HS-27A (cell line): ENCODE measurements at places on chromosomes 4 and X.

DNA sequence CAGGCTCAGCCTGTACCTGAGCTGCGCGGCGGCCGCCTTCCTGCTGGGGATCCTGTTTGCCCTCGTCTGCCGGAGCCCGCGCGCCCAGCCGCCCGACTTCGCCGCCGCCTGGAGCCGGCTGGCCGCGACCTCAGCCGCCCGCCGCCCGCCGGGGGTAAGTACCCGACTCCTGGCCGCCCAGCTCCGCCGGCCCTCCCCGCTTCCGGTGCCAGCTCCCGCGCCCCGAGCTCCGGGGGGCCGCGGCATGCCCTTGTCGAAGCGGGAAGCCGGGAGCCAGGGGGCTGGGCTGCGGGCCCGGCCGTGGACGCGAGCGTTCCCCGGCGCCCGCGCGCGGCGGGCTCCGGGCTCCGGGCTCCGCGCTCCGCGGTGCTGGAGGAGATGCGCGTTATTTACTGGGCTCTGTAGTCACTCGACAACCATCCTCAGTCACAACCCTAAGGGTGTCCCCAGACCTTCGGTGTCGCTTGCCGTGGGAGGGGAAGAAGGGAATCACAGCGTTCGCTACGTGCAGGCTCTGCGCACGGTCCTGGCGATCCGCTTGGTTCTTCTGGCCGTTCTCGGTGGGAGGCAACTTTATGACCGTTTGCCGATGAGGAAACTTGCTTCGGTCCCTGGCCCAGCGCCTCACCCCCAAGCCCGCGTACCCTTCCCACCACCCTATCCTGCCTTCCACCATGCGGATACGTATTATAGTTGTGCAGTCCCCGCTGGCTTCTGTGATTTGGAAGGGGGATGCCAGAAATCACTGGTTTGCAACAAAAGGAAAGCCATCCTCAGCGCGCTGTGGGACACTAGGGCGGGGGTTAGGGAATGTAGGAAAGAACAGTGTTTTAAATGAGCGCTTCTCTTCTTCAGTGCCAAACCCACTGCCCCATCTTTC is 944 bp downstream of the SNX25 start:
- DNase-seq, result no peak

GRCh38 chr4:89469930-89470375 is 162.4 kb upstream of the GPRIN3 start:
- peak; percentile 64 for DNase-seq

- DNase-seq, result no peak
Observed at GRCh38 chr4:166169111-166169510, 296.1 kb downstream of the TLL1 start.

GRCh38 chr4:118872181-118872580 is 16.5 kb upstream of the SYNPO2 start:
- no peak for DNase-seq

DNA sequence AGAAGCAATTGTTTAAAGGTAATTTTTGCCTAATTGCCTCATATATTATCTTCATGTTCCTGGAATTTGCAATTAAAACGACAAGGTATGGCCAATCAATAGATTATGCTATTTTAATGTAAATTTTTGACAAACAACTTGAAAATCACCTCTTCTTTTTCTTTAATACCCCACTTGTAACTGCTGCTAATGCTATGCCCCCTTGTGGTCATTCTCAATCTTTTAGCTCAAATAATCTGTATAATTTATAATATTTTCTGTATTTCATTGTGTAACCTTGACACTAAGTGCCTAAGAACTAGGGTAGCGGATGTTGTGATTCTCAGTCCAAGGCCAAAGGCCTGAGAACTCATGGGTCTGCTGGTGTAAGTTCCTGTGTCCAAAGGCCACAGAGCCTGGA is 831.7 kb upstream of the POU3F4 start:
- no peak for DNase-seq

DNA sequence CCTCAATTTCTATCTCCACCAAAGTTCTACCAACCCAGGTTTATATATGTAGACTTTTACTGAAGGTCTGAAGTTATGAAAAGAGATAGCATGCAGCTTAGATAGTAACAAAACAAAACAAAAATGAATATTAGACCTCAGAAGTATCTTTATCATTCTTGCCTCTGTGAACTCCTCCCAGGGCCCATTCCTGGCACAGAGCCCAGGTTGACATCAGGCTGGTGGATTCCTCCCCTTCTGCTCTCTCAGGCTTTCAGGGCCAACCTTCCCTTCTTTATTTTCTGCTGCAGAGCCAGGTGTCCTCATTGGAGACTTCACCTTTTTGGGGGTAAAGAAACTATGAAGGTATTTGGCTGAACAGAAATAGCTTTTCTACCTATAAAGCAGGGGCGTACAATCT is 112.8 kb upstream of the PITX2 start:
- peak; percentile 29 for DNase-seq

DNA sequence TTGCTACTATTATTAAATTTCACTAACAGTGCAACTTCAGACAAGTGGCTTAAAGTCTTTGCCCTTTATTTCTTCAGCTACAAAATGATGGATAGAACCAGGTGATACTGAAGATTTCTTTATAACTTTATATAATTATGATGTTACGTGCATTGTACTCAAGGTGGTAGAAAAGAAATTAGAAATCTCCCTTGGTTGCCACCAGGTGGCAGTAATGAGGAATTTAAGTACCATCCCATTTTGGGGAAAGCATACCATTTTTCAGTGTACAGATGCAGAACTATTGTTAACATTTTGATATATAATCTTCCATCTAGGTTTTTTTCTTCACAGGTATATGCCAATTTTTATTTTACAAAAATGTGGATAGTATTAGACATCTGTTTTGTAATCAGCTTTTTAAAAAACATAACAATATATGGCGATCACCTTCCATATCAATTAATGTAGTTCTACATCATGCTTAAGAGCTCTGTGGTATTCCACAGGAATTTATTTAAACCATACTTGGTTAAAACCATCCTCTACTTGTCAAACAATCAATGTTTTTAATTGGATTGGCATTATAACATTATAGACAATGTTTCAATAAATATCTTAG is 37.7 kb upstream of the RAB33B start:
- DNase-seq, result peak; percentile 27

GRCh38 chrX:156000361-156000926 is 2.9 kb downstream of the IL9R start:
- no peak for DNase-seq
